ENCODE measurements at places on chromosomes 3 and 15.
A peak's percentile ranks its signal among the peaks of the same experiment; 100 is the strongest.

- DNase-seq = no peak
Measured at GRCh38 chr3:104396974-104397669, 969.6 kb upstream of the ALCAM start.

GRCh38 chr3:66923969-66924368 lies 74.1 kb upstream of the KBTBD8 start:
- no peak for DNase-seq

DNA sequence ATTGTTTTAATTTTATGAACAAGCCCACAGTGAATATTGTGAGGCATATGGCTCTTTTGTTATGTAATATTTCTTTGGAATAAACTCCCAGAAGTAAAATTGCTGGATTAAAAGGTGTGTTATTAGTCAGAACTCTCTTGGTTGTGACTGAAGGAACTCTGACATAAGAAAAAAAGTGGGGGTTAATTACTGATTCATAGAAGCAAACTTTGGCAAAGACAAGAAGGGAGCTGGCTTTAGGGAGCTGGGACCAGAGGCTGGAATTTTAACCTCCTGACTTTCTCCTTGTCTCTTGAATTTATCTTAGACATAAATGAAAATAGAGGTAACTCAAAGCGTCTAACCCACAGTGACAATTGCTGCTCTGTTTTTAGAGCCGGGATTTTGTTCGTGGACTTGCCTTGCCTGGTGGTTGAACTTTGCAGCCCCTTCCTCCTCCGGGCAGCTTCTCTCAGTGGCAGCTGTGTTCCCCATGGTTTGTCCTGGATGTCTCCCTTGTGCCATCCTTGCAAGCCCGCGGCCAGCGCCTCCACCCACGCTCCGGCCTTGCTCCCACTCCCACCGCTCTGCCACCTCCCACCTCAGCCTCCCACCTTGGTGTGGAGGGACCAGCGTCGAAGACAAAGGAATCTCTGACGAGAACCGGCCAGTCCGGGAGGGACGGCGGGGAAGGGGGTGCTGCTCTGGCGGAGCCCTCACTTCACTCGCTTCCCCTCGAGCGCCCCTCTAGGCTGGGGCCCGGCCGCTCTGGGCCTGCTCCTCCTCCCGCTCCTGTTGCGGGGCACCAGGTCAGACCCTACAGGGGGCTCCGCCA lies 28.0 kb downstream of the ARHGAP31 start:
- no peak for DNase-seq

- no peak for DNase-seq
Measured at GRCh38 chr3:196643201-196643749, 3.8 kb downstream of the NRROS start.

DNA sequence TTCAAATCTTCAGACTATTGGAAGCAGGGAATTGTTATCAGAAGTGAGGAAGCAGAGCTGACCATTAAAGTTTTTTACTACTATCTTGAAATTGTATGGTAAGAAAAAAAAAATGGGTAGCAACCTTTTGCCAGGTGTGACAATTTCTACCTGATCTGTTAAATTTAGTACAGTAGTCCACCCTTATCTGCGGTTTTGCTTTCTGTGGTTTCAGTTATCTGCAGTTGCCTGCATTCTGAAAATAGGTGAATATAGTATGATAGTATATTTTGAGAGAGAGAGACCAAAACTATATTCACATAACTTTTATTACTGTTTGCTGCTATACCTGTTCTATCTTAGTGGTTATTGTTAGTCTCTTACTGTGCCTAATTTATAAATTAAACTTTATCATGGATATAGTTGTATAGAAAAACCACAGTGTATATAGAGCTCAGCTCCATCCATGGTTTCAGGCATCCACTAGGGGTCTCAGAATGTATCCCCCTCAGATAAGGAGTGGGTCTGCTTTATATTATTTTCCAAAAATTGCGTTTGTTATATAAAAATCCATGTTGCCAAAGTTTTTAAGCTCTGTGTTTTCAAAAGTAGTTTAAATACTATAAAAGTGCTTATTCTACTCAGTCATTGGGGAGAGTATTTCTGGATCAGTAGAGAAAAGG lies 69.9 kb downstream of the PTPRG start:
- no peak for DNase-seq

GRCh38 chr3:142602619-142603385 lies 6.6 kb downstream of the PLS1 start:
- no peak for DNase-seq

- DNase-seq = no peak
Measured at GRCh38 chr3:47636225-47636624, 57.6 kb upstream of the CSPG5 start.

- no peak for DNase-seq
Measured at GRCh38 chr3:73258057-73258456, 196.6 kb downstream of the EBLN2 start.

GRCh38 chr3:65758876-65759598 lies 279.7 kb downstream of the MAGI1 start:
- DNase-seq = no peak

- no peak for DNase-seq
Measured at GRCh38 chr3:66259566-66260255, 38.9 kb downstream of the SLC25A26 start.

- DNase-seq = no peak
Measured at GRCh38 chr3:38155825-38156224, 9.5 kb upstream of the OXSR1 start.

DNA sequence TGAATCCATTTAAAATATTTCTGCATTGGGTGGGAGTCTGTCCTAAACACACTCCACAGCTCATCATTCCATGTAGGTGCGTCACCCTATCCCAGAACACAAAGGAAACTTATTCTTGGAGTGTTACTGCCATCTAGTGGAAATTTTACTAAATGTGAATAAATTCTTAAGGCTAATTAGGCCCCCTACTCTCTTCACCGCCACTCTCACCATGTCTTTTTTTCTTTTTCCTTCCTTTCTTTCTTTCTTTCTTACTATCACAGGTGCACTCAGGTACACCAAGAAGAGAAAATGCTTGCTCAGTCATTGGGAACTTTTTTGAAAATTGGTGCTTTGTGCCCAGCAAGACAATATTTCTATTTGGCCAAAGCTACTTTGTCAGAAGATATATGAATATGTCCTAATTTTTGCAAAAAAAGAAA lies 26.4 kb upstream of the ATP8B4 start:
- DNase-seq = peak; percentile 36

GRCh38 chr3:185988816-185989175 lies 51.0 kb upstream of the TRA2B start:
- no peak for DNase-seq

GRCh38 chr3:100155128-100155527 lies 40.8 kb upstream of the FILIP1L start:
- DNase-seq = no peak

GRCh38 chr3:83956431-83956830 lies 1002.4 kb upstream of the CADM2 start:
- no peak for DNase-seq

GRCh38 chr3:37852771-37853170 lies 8.9 kb upstream of the CTDSPL start:
- no peak for DNase-seq

DNA sequence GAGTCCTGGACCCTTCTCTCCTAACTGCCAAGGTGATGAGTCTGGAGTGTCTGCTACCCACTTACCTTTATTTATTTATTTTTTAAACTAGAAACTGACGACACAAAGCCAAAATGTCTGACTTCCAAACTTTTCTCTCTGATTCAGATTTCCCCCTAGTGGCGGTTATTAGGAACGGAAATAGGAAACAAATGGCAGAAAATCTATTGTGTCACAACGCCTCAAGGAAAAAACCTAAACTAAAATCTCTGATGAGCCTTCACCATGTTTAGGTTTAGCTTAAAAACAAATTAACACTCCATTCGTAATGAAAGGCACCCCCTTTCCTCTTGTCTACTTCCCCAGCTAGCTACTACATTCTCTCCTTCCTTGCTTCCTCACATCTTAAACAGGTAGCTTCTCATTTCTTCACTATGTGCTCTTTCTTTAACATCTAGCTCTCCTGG lies 94.0 kb upstream of the MEX3B start:
- DNase-seq = peak; percentile 23

DNA sequence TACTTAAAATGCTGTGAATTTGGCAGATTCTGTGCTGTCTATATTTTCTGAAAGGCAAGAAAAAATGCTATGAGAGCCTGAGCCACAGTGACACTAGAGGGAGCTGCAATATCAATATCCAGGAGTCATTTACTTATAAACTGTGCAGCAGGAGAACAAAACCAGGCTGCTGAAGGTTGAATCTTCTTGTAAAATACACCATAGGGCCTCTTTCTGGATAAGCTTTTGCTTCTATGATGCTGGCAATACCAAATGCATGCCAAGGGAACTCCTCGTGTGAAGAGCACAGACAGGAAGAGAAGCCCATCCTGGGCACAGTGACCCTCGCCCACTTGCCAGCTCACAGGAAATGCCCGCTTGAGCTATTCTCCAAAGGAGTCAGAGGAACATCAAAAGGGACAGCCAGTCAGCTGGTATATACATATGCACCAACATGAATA lies 48.0 kb upstream of the TSPAN3 start:
- peak; percentile 17 for DNase-seq

GRCh38 chr15:34810443-34811129 lies 15.2 kb upstream of the ACTC1 start:
- DNase-seq = no peak

GRCh38 chr3:63563572-63563971 lies 88.9 kb upstream of the SNTN start:
- DNase-seq = no peak

All from NCI-H2081 treated with DMSO at 0.1 percent for 48 hours (cell line).